AG08396 (cell line): ENCODE measurements at places on chromosomes 5 and 9.

DNA sequence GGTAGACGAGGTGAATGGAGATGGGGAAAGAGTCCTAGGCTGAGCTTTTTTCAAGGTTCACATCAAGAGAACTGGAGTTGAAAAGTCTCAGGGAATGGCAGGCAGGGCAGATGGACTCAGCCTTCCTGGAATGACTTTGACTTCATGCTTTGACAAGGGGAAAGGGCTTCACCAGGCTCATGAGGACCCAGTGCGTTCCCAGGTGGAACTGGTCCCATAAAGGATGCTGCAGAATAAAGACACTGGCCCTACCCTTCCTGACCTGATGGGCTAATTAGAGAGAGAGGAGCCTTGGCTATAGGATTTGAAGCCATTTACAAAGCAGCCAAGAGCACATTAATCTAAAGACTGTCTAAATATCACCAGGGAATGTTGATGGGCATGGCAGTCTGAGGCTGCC is 63.8 kb downstream of the IL31RA start:
- DNase-seq, result no peak

DNA sequence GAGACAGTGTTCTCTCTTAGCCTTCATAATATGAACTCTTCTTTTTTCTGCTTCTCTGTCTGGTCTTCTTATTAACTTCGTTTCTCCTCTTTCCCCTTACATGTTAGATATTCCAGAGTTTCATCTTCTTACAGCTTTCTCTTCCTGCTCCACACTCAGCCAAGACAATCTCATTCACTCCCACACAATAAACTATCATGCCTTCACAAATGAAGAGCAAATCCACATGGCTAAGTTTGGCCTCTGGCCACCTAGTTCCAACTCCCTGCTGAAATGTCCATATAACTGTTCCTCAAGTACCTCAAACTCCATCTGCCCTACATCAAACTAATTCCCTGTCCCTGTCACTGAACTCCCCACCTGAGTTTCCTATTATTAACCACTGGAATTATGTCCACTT is 18.4 kb downstream of the IL33 start:
- no peak for DNase-seq

- DNase-seq, result no peak
Observed at GRCh38 chr5:39270225-39270848, 51.0 kb upstream of the FYB1 start.

DNA sequence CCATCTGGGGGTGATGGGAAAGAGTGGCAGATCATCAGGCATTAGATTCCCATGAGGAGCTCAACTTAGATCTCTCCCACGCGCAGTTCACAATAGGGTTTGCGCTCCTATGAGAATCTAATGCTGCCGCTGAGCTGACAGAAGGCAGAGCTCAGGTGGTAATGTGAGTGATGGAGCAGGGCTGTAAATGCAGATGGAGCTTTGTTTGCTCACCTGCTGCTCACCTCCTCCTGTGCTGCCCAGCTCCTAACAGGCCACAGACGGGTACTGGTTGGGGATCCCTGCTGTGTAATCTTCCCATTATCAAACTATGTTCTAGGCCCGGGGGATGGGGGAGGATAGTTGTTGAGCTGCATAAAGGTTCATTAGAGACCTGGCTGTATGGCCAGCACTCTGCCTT is 58.4 kb downstream of the UGCG start:
- no peak for DNase-seq

DNA sequence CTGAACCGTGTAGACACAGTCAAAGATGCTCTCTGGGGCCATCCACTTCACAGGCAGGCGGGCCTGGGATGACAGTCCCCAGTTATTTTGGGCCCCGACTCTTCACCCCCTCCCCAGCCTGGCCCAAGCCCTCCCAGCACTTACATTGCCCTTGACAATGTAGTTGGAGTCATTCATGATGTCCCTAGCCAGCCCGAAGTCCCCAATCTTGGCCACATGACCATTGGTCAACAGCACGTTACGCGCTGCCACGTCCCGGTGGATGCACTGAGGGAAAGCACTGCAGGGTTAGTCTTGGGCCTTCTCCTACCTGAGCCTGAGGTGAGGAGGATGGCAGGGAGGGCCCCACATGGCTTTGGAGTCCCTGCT is 30.3 kb downstream of the CSF1R start:
- DNase-seq, result no peak

GRCh38 chr5:39616131-39616530 is 191.4 kb upstream of the DAB2 start:
- DNase-seq, result no peak

DNA sequence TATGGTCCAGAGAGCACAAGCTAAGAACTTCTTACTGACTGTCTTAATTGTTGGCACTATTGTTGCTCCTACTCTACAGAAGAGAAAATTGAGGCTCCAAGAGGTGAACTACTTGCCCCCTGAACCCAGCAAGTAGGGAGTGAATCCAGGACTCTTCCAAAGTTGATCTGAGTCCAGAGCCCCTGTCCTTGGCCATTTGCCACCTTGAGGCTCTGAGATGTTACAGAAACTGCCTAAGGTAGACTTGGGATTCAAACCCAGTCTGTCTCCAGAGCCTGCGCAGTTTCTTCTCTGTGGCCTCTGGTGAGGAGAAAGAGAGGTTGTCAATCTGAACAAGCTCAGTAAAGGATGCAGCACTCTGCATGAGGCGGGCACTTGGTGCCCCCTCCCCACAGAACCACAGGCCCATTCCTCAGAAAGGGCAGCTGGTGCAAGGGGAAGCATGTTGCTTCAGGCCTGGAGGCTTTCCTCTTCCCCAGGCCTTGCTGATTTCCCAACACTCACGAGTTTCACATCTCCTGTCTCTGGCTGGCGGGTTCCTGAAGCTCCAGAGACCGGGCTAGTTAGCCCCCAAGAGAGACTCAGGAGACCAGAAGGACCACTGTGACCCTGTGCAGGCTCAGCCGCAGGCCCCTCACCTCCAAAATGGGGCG is 2.9 kb upstream of the LCP2 start:
- DNase-seq, result no peak

DNA sequence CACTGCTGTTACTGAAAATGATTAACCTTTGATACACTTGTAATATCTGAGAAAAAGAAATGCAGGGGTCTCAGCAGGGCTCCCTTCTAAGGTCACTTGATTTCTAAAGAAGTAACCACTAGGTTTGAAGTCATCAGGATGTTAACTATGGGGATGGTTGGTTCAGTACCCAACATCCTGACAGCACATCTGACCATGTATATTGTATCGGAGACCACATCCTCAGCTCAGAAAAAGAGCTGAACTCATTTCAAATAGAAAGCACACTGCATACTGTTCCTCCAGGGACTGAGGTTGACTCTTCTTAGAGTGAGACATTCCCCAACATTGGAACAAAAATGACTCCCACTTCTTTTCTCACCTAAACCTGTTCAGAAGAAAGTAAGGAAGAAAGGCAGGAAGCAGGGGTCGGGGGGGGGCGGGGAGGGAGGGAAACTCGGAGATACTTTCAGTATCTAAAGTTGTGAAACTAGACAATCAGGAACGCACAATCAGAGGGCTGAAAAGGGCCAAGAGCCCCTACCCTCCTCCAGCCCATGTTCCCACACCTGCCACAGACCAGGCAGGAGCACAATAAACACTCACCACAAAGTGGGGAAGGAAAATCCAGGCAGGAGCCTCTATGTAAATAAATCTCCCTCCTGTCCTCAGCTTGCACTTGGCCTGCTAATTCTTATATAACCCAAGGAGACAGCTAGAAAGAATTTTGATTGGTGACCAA is 730 bp upstream of the GZMA start:
- no peak for DNase-seq

- no peak for DNase-seq
Observed at GRCh38 chr5:173878224-173878967, 9.8 kb upstream of the CPEB4 start.
